ENCODE measurements at places on chromosomes 7 and 10. TPM values are rescaled to one million over a fixed set of nuclear protein-coding genes. Genes with fewer than 3 reads are reported as not detected.

PLXDC2 gene
- total RNA-seq = 16.9 TPM

PMS2 gene
- 17.3 TPM for total RNA-seq

BCAP29 gene
- total RNA-seq = 27.1 TPM

CREB5 gene
- 7.0 TPM for total RNA-seq

DNA sequence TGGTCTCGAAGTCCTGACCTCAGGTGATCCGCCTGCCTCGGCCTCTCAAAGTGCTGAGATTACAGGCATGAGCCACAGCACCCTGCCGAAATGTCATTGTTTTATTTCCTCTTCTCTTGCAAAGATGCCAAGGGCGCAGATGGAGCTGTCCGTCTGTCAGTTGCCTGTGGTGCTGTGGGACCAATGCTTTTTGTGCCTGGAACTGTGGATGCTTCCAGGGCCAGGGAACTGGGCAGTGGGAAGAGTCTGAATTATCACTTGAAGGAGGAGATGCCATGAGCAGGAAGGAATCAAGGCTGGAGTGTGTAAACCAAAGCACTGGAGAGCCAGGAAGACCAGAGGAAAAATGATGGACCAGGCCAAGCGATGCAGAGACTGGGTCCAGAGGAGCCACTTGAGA, 459.9 kb downstream of the GALNT17 start:
- no peaks in the 10 kb centered on the region for H3K27me3 ChIP-seq
- no peaks in the 10 kb centered on the region for H3K4me1 ChIP-seq
- H3K36me3 ChIP-seq = no peaks in the 10 kb centered on the region
- no peak overlapping the region for H3K27ac ChIP-seq
- no peak overlapping the region for H3K4me3 ChIP-seq

- peaks cover 4% of the 10 kb centered on the region for H3K27me3 ChIP-seq
- DNase-seq = no peak
- no peaks in the 10 kb centered on the region for H3K4me1 ChIP-seq
- H3K4me3 ChIP-seq = no peak overlapping the region
- no peak overlapping the region for H3K27ac ChIP-seq
- no peaks in the 10 kb centered on the region for H3K36me3 ChIP-seq
Measured at GRCh38 chr10:122311716-122312115, 40.6 kb downstream of the BTBD16 start.

DNA sequence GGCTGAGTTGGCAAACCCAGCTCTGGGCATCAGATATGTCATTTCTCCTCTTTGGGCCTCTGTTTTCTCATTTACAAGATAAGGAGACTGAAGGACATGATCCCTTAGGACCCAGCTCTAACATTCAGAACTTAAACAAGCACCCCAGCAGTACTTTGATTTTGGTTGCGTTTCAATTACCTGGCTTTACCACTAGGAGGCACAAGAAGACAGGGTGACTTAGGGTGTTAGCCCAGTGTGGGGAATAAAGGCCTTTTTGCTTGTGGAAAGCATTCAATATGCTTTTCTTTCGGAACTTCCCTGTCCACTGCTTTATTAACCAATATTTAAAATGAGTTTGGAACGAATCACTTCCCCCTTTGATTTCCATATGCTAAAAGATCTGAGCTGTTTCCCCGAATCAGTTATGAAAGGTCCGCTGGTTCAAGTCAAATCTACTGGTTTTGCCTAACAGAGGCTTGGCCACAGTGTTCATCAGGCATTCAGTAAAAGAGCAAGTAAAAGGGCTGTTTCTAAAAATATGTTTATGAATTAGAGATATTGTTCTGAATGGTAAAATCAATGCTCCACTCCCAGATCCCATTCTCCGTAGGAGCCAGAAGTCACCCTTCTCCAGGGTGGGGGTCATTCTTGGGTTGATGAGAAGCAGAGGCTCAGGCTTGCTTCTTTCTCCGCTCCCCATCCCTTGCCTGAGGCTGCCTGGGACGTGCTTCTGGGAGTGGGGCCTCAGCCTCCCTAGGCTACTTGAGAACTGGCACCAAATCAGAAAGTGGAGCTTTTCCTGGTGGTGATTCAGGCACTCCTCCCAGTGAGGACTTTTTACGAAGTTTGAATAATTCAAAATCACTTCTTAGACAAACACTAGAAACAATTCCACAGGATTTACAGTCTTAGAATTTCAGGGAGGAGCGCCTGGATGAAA, 105.5 kb downstream of the MYOF start:
- H3K27me3 ChIP-seq = no peaks in the 10 kb centered on the region
- no peak overlapping the region for H3K4me3 ChIP-seq
- H3K36me3 ChIP-seq = no peaks in the 10 kb centered on the region

DNA sequence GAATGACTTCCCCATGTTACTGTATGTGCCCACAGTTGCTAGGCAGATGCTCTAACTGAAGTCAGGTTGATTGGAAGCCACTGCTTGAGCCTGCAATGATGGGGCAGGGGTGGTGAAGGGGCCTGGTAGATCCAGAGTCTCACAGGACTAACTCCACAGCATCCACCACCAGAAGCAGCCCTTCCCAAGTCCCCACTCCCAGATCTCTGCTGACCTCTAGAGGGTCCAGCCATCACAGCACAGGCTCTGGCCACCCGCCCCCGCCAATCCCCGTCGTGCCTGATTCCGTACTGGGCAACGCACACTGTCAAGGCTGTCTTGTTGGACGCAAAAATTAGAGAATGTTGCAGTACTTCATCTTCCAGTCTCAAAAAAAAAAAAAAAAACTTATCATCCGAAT, 136.8 kb upstream of the PDE1C start:
- H3K4me1 ChIP-seq = no peaks in the 10 kb centered on the region
- no peaks in the 10 kb centered on the region for H3K36me3 ChIP-seq
- H3K27me3 ChIP-seq = no peaks in the 10 kb centered on the region
- no peak overlapping the region for H3K27ac ChIP-seq

GRCh38 chr7:55212176-55212575, 153.0 kb upstream of the LANCL2 start:
- H3K27ac ChIP-seq = no peak overlapping the region
- H3K36me3 ChIP-seq = no peaks in the 10 kb centered on the region
- no peak overlapping the region for H3K4me3 ChIP-seq
- H3K4me1 ChIP-seq = no peaks in the 10 kb centered on the region
- H3K27me3 ChIP-seq = no peaks in the 10 kb centered on the region
- DNase-seq = no peak

- no peak overlapping the region for H3K27ac ChIP-seq
- no peaks in the 10 kb centered on the region for H3K4me1 ChIP-seq
- no peaks in the 10 kb centered on the region for H3K27me3 ChIP-seq
- DNase-seq = no peak
- no peaks in the 10 kb centered on the region for H3K36me3 ChIP-seq
Measured at GRCh38 chr7:14040528-14040927, 51.1 kb upstream of the ETV1 start.
